Activated T-helper 1 cell treated with anti-CD3 and anti-CD28 coated beads, Interleukin-2, amount 50 U/mL, for 16 hours (primary cell): ENCODE measurements at places on chromosomes 3 and 15.

DNA sequence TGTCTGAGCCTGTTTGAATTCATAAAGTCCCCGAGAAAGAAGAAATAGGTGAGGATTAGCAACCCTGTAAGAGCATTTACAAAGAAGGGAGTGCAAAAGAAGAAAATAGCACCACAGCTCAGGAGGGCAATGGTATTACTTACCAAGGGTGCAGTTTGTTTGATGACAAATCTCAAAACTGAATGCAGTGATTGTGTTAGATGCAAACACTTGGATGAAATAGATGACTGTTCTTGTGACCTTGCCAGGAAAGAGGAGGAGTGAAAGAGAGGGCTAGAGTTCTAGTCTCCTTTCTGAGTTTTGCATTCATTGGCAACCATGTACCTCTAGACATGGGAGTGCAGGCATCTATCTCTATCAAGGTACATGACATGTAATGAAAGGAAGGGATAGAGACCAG, 1030.8 kb upstream of the CFAP20DC start:
- no peak for DNase-seq

DNA sequence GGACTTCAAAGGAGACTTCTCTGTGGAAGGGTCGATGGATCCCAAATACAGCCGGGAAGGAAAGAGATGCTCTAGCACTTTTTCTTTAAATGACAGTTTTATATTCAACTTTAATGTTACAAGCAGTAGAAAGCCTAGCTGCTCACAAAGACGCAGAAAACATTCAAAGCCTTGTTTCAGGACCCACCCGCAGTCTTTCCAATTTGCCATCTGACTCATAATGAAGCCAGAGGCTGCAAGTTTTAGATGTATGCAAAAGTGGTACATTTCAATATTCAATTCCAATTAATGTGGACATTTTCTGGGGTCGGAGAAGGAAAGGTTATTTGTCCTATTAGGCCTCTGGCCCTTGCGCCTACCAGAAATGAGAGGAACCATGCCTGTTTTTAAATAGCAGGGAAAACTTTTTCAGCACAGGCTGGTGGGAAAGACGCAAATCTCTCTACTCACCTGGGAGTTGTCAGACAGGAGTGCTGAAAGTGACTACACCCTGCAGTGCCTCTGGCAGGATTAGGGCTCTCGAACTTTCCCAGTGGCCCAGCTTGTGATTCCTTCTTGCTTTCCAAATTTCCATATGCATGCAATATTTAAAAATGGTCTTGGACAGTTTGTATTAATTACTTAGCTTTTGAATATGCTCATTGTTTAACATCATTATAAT, 117.4 kb upstream of the MBNL1 start:
- no peak for DNase-seq

- no peak for DNase-seq
These were observed at the start of gene ZBED2 for GRCh38 chr3:111595232-111595631. Gene ZBED2, minus strand, starts transcription at chr3:111595346. Its CDS starts 1,145 bp downstream, at chr3:111594201.

GRCh38 chr3:58366699-58367098, 34.0 kb downstream of the PXK start:
- DNase-seq: no peak

- DNase-seq: no peak
These were observed 16.1 kb upstream of the CNTN3 start for GRCh38 chr3:74630602-74631001.

DNA sequence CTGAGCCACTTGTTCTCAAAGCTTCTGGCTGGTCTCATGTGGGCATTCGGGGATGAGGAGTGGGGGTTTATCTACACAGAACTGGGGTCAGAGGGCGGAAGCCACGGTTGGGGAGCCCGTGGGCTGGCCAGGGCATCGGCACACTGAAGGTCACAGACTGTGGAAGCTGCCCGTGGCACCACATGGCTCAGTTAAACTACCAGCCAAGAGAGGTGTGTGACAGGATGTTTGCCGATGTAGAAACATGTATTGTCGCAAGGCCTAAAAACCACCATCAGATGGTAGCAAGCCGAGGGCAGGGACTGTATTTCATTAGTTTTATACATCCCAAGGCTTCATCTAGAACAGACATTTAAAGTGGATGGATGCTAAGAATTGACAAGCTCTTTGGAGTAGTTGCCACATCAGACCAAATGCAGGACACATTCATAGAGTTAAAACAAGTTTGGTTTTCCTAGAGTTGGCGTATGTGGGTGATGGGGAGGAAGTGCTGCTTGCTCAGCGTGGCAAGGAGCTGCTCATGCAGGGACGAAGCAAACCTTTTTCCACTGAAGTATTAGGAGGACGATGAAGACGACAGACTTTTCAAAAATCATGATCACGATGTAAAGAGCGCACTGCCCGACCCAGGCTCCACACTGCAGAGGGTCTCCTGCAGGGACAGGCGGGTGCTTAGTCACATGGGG, 9.6 kb upstream of the MUSTN1 start:
- no peak for DNase-seq
